ENCODE measurements at places on chromosomes 2 and 18.

- DNase-seq, result no peak
These were observed 11.2 kb upstream of the MATN3 start for GRCh38 chr2:20023688-20024087.

DNA sequence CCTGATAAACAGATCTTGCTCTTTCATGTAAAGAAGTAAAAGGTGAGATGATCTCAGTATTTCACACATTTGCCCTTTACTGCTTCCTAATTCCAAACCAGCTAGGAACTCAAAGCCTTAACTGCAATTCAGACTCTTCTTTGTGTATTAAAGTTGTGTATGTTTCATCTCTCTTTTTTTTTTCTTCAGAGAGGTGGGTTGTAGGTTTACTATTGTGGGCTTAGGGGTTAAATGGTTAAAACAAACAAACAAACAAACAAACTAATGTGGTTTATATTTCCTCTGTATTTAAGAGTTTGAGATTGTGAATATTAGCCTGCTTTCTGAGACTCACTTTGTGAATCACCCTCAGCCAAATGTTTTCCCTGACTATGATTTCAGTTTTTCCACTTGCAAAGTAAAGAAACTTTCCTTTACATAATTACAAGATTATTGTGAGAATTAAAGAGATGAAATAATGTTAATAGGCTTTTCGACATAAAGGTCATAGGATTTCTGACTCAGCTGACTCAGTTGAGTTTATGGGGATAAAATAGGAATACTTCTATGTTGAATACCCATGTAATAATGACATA, 2.8 kb downstream of the GULP1 start:
- DNase-seq, result no peak

GRCh38 chr2:166960702-166961270, 72.5 kb downstream of the XIRP2 start:
- DNase-seq, result no peak

GRCh38 chr2:56086336-56086735, 97.5 kb upstream of the CCDC85A start:
- no peak for DNase-seq

GRCh38 chr2:171529914-171530313, 7.6 kb downstream of the CYBRD1 start:
- no peak for DNase-seq

DNA sequence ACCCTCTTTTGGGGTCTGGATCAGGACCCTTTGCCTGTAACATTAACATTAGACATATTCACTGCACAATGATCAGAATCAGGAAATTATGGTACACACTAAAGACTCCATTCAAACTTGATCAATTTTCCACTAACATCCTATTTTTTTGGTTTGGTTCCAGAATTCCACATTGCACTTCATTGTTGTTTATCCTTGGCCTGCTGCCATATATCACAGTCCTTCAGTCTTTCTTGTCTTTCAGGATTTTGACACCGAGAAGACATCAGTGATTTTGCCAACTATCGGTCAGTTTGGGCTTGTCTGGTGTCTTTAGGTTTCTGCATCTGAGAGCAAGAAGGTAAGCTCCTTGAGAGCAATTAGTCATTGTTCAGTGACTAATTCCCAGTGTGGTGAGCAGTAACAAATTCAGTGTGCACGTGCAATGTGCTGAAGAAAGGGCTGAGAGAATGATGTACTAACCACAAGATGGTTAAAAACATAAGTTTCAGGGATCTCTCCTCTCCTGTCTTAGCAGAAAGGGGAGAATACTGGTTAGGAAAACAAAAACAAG, 23.5 kb downstream of the MARCHF4 start:
- no peak for DNase-seq

DNA sequence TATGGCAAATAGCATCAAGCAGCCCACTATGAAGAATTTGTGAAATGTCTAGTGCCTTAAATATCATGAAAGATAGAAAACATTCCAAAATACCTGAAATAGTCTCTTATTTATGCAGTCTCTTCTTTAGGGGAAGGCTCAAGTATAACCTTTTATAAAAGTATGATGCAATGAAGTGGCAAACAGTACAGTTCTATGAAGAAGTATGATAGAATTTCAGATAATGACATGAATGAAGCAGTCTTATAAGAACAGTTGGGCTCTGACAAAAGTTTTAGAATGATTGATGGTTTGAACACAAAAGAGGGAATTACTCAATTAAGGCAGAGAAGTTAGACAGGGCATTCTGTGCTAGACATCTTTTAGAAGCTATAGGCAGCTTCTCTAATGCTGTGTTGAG, 1791.8 kb upstream of the PIK3C3 start:
- no peak for DNase-seq

GRCh38 chr2:152433289-152433688, 98.3 kb downstream of the FMNL2 start:
- DNase-seq, result no peak

DNA sequence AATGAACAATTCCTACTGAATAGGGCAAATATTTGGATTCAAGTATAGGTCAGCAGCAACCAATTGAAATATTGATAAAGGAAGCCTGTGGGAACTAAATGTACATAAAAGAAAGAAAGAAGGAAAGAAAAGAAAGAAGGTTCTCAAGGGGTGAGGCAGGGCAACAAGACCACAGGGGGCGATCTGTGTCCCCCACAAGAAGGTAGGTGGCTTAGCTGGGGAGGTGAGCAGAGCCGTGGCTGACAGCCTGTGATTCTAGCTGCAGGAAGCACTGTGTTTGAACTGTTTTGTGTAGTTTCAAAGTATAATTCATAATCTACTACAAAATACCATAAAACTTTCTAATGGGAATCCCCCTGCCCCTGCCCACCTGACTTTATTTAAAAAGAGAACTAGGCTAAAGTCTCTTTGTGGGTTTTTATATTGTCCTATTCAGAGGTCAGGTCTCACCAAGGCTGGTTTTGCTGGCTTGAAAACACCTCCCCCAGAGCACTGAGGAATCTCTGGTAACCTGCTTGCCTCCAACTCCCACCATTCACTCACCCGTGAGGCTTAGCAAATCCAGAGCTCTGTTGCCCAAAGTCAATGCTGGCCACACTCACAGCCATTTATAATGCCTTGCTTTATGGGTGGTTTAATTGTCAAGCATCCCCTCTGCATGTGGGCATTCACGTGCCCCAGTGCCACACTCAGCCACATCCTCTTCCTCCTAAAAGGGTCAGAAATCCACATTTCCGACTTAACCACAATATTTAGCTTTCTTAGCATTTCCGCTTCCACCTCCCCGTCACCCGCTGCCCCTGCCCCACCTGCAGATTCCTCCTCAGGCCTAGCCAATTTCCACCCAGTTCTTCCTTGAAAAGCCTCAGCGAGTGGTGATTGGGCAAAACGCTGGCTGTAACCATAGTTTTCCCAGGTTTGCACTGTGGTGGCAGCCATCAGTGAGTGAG, 36.4 kb upstream of the LMAN1 start:
- DNase-seq, result no peak

DNA sequence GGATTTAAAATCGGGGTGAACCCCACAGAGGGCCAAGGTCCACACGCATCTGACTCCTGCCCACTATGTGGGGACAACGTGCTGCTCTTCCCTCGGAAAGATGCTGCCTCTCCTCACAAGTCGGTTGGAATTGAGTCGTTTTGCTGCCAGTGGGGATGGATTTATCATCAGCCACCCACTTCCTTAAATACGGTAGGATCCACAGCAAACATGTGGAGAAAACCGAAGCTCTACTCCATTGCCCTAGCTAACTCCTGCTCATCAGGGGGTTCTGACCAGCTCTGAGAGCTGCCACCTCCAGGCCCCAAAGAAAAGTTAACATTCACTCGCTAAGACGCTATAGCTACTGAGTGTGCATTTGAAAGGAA, 80.9 kb downstream of the CHRNA1 start:
- DNase-seq, result no peak

GRCh38 chr2:101296371-101296770, 12.1 kb downstream of the RNF149 start:
- DNase-seq, result no peak

- DNase-seq, result no peak
These were observed 28.5 kb upstream of the DARS1 start for GRCh38 chr2:136013955-136014354.

- no peak for DNase-seq
These were observed 7.2 kb downstream of the NPC1 start for GRCh38 chr18:23578891-23579653.

GRCh38 chr2:162069267-162069903, 4.6 kb downstream of the DPP4 start:
- no peak for DNase-seq

DNA sequence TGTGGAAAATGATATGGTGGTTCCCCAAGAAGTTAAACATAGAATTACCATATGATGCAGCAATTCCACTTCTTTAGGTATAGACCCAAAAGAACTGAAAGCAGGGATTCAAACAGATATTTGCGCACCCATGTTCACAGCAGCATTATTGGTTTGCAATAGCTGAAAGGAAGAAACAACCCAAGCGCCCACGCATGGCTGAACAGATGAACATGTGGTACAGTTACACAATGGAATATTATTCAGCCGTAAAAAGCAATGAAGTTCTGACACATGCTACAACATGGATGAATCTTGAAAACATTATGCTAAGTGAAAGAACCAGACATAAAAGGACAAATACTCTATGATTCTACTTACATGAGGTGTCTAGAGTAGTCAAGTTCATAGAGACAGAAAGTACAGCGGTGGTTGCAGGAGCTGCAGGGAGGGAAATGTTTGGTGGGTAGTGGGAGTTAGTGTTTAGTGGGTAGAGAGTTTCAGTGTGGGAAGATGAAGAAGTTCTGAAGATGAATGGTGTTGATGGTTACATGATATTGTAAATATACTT, 26.7 kb upstream of the ASPRV1 start:
- DNase-seq, result no peak

DNA sequence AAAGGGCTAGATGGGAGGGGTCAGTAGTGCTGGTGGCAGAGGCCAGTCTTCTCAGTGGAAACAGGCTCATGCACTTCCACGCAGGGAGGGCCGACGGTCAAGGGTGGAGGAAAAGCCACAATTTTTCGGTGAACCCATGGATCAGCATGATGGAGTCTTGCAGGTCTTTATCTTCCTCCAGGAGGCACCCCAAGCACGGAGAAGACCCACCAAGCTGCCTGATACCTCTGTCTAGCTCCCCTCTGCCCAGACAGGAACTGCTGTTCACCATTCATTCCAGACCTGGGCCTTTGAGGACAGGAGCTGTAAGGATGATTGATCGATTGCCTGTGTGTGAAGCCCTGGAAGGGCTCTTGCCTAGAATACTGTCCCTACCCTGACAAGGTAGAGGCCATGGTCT, 2.8 kb upstream of the LRRFIP1 start:
- no peak for DNase-seq

DNA sequence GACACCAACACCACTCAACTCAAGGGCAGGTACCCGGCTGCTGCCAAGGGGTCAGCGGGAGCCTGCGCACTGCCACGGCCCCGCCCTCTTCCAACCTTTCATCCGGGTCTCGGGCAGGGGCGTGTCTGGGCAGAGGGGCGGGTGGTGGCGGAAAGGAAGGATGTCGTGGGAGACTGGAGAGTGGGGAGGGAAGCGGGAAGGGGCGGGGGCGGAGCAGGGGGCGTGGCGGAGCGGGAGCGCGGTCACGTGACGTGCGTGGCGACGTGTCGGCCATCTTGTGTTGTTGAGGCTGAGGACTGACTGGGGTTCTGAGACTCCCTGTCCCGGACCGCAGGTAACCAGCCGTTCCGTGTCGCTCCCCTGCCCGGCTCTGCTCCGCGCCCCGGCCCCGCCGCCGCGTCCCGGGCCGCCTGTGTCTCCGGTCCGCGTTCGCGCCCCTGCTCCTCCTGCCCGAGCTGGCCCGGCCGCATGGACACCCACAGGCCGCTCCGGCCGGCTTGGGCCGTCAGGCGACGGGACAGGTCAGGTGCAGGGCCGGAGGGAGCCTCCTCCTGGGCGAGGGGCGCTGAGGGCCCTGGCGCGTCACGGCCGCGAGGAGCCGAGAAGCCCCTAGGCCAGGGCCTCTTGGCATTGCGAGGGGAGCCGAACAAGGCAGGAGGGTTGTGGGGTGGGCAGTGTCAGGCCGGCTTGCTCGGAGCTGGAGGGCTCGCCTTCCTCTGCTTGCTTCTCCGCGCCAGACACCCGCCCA, at the start of gene GIGYF2:
GIGYF2 (plus strand) TSS at position 273 of the 748 bp plus-strand sequence. CDS start 37,867 bp downstream, outside the sequence.
- DNase-seq, result peak; percentile 97

GRCh38 chr2:206198677-206199076, 39.0 kb downstream of the EEF1B2 start:
- no peak for DNase-seq

DNA sequence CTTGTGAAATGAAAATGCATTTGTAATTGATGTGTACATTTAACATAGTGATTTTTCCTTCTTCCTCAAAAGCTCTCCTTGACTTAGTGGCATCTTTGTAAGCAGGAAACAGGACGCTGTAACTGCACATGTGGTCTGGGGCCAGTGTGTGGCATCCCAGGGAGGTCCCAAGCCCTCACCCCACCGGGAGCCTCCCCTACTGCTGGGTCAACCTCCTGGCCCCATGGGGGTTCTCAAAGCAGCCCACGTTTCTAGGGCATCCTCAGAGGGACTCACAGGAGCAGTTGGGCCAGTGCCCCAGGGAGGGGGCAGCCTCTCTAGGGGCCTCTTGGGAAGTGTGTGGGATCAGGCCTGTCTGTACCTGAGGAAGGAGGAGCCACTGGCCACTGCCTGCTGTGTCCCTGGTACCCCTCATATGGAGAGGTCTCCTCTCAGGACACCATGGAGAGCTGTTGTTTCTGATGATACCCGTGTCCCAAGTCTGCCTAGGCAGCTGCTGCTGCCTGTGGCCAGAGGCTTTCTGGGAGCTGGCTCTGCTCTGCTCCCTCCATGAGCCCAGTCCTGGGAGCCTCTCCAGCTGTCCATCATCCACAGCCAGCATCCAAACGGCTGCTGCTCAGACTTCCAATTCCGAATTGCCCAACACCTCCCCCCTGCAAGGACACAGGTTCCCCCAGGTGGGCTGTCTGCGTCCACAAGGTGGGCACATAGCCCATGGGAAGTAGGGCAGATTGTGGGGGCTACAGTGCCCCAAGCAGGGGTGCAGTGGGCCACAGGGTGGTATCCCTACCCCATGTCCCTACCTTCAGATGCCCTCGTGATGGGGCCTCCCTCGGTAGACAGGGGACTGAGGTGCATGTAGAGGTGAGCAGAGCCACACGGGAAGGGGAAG, 13.4 kb downstream of the ARHGEF4 start:
- DNase-seq, result no peak

GRCh38 chr2:98648451-98648850, 40.1 kb downstream of the UNC50 start:
- no peak for DNase-seq

DNA sequence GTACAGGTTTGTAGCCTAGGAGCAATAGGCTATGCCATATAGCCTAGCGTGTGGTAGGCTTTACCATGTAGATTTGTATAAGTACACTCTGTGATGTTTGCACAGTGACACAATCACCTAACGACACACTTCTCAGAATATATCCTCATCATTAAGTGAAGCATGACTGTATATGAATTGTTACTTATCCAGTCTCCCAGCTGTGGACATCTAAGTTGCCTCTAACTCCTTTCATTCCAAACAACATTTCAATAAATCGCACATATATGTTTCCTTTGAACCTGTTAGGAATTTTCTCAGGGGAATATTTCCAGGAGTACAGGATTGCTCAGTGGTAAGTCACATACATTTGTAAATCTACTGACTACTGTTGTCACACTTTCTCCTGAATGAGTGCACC, 90.0 kb downstream of the ARHGAP15 start:
- DNase-seq, result no peak

GRCh38 chr2:234789556-234790325, 162.1 kb upstream of the SH3BP4 start:
- no peak for DNase-seq

- DNase-seq, result no peak
These were observed 62.8 kb upstream of the ID2 start for GRCh38 chr2:8619071-8619470.

GRCh38 chr2:121272596-121272995, 12.4 kb downstream of the TFCP2L1 start:
- DNase-seq, result no peak

All from H1 (cell line).